ENCODE measurements at places on chromosomes 16 and 17.

DNA sequence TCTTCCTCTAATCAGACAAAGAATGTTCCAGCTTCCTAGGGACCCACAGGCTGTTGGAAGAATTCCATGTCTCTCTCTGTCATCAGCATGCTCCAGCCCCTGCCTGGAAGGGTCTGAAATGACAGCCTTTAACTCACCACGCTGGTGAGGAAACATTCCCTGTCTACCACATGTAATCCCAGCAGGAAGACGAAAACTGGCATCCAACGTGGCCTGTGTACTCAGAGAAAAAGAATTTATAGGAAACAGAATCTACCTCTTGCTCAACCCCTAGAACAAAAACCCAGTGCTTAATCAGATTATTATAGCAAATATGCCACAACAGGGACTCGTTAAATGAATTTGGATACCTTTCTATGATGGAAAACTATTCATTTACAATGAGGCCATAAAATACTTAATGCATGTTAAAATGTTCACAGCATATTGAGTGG is 147.3 kb upstream of the FOXF1 start:
- DNase-seq = peak; percentile 54

- no peak for DNase-seq
These were observed 23.2 kb upstream of the NAGLU start for GRCh38 chr17:42512733-42513251.

DNA sequence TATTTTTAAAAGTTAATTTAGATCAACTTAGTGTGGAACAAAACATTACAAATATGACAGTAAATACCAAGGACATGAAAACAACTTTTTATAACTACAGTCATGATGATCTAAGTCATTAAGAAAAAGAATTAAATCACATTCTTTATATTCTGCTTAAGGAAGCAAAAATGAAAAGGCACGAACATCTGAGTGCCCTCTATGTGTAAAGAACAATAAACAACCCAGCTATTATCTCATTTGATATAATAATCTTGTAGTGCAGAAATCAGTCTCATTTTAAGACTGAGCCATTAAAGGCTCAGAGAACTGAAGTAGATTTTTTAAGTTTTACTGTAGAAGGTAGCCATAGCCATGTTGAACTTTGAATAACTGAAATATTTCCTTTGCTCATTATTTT is 13.4 kb downstream of the MYO1D start:
- DNase-seq = no peak

DNA sequence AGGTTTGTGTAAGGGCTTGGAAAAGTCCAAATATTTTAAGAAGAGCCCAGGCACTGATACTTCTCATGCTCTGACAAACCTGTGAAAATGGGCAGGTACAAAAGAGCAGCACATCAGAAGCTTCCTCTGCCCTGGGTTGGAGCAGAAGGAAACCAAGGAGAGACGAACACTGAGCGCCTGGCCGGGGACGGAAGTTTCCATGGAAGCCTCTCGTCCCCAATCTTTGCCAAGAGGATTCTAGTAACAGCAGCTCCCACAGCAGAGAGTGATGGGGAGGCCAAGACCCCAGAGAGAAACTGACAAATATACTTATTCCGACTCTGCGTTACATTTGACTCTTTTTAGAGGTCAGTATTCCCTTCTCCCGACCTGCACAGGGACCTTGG is 268.5 kb downstream of the C16orf95 start:
- DNase-seq = no peak

DNA sequence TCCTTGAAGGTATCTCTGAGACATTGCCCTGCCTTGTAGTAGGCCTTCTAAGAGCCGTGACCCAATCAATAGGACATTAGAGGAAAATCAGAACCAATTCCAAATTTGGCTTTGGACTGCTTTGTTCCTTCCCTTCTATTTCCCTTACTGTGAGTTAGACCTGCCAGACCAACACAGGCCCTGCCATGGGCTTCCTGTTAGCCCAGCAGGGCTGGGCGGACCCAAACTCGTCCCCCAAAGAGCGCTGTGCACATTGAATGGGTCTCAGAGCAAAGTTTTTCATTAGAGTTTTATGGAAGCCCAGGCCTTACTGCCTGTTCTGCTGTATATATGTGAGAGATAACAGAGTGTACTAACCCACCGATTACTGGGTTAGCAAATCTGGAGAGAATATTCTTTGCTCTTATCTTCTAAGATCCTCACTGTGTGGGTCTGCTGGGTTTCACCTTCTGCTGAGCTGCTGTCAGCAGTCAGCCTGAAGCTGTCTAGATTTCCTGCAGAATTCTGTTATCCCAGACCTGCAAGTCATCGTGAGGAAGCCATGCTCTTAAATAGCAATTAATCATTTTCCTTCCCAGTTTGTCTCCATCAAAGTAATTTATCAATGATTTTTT is 5.7 kb downstream of the ARHGAP44 start:
- DNase-seq = no peak

GRCh38 chr16:50469744-50470321 is 78.4 kb upstream of the NKD1 start:
- DNase-seq = no peak

- no peak for DNase-seq
These were observed 38.5 kb downstream of the WWOX start for GRCh38 chr16:78137782-78138616.

- no peak for DNase-seq
These were observed 21.4 kb downstream of the MPRIP start for GRCh38 chr17:17063546-17064122.

- DNase-seq = no peak
These were observed 36.5 kb downstream of the FTO start for GRCh38 chr16:53740476-53740875.

DNA sequence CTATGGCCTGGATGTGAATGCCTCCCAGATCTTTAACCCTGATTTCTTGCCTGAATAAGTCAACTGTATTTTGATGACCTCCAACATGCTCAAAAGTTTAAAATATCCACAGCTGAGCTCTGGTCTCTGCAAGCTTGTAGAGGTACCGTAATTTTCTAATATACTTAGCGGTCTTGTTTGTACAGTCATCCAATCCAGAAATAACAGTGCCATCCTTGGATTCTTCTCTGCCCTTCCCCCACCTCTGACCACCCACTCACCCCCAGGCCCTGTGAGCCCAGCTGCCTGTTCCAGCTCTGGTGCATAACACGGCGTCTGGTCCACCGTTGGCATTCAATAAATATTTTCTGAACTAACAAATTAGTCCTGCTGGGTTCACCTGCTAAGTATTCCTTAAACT is 113.1 kb downstream of the SDK2 start:
- DNase-seq = no peak

- DNase-seq = no peak
These were observed 347.6 kb downstream of the SNX29 start for GRCh38 chr16:12324152-12324551.

DNA sequence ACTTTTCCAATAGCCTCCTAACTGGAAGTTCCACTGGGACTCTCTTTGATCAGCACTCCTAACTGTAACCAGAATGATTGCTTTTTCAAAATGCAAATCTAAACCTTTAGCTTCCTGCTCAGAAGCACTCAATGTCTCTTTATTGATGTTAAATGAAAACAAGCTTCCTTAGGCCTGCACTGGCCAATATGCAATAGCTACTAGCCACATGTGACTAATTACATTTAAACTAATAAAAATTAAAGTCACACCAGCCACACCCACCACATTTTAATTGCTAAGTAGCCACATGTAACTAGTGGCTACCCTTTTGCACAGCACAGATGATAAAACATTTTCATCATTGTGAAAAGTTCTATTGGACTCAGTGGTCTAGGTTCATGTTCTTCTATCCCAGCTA is 31.8 kb downstream of the FAM20A start:
- DNase-seq = no peak

DNA sequence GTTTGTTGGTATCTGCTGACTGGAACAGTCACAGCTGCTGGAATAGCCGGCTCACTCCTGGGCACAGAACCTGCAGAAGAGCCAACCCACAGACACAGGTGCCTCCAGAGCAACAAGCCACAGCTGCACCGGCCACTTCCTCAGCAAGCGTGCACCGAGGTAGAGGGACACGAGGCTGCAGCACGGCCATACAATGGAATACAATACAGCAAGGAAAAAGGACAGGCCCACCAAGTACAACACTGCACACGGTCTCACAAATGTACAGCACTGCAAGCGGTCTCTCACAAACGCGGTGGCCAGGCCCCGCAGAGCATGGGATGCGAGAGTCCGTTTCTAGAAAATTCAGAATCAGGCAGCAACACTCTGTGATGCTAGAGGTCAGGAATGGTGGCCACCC is 47.4 kb upstream of the PABPN1L start:
- DNase-seq = no peak

- no peak for DNase-seq
These were observed 2.0 kb upstream of the C17orf99 start for GRCh38 chr17:78144147-78144719.

DNA sequence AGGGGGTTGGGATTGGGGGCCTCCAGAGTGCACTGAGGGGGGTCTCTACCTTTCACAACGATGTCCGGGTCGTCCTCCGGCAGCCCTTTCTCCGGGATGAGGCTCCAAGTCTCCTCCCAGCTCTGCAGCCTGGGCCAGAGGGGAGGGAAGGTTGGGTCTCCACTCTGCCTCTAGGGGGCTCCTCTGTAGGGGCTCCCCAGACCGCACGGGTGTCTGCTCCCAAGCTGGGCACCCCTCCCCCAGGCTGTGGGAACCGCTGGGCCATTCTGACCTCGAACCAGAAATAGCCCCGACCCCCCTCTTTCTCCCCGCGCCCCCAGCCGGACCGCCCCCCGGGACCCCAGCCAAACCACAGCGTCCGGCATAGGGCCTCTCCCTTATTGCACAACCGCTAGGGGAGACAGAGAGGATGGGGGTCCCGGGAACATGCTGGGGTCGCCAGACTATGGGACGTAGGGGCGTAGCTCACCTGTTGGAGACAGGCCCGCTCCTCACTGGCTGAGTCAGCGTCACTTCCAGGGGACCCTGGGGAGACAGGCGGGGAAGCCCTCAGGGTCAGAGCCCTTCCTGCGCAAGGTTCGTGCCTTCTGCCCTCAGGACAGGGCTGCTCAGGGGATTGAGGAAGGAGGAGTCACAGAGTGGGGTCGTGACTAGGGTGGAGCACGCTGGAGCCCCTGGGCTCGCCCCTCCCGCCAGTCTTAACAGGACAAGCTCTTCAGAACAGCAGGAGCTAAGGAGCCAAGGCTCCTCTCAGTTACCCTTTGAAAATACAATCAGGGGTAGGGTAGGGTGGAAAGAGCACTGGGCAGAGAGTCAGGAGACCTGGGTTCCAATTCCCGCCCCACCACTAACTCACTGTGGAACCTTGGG is 2.7 kb downstream of the PLEKHH3 start:
- peak; percentile 38 for DNase-seq

- no peak for DNase-seq
These were observed 8.4 kb downstream of the C16orf95 start for GRCh38 chr16:87308826-87309225.

DNA sequence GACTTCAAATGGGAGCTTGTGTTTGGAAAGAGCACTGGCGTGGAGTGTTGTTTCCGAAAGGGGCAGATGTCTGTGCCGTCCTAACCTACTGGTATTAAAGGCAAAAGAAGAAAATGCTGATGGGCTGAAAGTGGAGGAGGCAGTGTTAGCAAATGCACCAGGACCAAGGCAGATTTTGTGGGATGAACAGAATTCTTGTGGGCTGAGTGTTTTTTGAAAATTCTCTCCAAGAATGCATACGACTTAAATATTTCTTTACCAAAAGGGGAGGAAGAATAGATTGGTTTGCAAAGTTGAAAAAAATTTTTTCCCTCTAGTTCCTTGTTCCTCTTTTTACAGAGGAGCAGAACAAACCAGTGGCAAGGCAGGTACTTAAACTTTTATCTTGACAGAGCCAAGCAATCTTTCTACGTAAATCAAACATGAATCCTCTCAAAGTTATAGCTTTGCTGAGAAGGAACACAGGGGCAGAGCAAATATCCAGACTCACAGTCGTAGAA is 16.8 kb downstream of the MARCHF10 start:
- DNase-seq = no peak

GRCh38 chr16:69481901-69482341 is 57.5 kb downstream of the CYB5B start:
- peak; percentile 13 for DNase-seq

DNA sequence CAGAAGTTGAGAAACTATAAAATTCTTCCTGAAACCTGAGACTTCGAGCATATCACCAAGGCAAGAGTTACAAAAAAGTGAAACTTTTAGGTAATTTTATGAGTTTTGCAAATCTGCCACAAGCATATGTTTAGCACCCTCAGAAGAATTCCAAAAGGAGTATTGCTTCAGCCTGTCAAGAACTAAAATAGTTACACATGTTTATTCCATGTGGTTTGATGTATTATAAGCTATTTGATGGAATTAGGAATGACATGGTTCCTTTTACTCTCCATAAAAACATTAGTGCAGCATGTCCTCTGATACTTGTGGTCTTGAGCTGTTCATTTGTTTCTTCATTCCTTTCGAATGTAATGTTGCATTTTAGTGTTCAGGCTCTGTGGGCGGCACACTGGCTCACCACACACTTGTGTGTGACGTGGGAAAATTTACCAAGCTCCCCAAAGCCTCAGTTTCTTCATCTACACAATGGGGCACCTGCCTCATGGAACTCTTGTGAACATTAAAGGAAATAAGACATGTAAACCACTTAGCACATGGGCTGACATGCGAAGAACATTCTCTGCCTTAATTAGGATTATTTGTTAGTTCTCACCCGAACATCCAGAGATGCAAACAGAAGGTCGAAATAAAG is 204.2 kb upstream of the FOXF1 start:
- DNase-seq = no peak

- no peak for DNase-seq
These were observed 70.7 kb downstream of the TMEM114 start for GRCh38 chr16:8519643-8520042.

DNA sequence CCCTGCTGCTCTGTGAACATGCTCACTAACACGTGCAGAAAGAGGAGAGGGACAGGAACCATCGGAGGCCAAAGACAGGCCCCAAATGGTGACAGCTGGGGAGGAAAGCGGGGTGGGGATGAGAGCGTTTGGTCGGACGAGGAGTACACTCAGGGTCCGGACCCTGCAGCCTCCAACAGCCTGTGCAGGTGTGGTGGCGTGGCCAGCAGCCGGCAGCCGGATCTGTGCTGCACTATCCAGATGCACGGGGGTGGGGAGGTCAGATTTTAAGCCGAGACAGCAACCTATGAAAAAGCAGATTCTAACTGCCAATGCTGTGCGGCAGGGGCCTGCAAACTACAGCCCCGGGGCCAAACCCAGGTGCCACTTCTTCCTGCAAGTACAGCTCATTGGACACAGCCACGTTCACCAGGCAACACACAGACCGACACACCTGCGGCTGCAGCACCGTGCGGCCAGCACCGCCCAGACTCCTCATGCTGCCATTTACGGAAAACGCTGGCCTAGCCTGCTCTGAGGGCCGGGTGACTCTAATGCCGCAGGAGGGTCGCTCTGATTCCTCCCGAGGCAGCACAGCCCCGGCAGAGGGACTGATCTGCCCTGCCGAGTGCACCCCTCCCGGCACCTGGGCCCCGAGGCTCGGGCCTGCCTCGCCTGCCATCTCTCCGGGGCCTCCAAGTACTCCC is 21.2 kb downstream of the SLC16A3 start:
- DNase-seq = no peak

- no peak for DNase-seq
These were observed 39.4 kb downstream of the LITAF start for GRCh38 chr16:11547118-11547916.

DNA sequence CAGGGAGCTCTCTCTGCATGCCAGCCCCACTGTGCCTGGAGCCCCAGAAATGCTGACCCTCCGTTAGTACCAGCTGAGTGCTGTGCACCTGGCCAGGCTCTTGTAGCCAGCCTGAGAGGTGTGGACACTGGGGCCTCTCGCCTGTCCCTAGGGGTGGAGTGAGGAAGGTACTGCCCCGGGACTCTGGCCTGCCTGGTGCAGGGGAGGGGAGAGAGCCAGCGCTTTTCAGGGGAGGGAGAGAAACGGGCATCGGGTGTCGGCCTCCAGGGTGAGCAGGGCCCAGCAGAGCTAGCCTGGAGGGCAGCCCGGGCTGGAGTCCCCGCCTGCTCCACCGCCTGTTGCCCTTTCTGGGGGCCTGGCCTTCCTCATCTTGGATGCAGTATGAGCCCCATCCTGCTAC is 13.1 kb downstream of the MAP2K3 start:
- DNase-seq = no peak

Data from NCI-H460 (cell line).